EL (cell line): ENCODE measurements at places on chromosomes 2 and 18.

GRCh38 chr2:9364791-9365497 is 58.4 kb downstream of the ITGB1BP1 start:
- DNase-seq: no peak

DNA sequence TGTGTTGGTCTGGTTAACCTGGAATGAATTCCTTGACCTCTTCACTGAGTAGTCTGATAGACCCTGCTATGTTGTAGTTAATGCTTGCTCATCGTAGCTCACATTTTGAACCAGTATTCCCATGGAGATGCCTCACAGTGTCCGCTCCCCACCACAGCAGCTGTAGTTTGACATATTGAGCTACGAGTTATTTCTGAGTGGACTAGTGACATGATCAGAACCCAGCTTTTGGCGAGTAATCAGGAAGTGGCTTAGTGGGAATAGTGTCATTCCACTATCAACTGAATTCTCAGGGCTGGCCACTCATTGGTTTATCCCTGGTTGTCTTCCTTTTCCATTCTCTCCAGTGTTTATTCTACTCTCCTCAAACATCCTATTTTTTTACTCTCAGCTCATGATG is 102.7 kb downstream of the MYO1B start:
- DNase-seq: peak; percentile 43

DNA sequence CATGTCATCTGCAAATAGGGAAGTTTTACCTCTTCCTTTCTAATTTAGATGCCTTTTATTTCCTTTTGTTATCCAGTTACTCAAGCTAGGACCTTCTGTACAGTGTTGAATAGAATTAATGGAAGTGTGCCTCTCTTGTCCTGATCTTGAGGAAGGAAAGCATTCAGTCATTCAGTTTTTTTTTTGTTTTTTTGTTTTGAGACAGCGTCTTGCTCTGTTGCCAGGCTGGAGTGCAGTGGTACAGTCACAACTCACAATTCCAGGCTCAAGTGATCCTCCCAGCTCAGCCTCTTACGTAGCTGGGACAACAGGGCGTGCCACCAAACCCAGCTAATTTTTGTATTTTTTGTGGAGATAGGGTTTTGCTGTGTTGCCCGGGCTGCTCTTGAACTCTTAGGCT is 203.9 kb upstream of the ALPP start:
- DNase-seq: no peak

DNA sequence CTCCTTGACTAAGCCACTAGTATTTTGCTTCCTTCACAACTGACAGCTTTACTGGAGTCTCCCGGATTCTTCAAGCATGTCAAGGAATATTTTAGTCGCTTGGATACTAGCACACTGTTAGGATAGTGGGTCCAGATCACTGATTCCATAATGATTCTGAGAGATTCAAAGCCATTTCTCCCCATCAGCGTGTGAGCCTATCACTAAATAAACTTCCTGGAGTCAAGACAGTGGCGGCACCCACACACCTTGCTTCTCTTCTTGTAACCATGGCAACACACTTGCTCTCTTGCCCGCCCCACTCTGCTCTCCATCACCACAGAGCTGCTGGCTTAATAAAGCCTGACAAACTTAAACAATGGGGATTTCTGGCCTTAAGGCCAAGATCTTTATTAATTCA is 245.1 kb downstream of the LRRTM1 start:
- no peak for DNase-seq

DNA sequence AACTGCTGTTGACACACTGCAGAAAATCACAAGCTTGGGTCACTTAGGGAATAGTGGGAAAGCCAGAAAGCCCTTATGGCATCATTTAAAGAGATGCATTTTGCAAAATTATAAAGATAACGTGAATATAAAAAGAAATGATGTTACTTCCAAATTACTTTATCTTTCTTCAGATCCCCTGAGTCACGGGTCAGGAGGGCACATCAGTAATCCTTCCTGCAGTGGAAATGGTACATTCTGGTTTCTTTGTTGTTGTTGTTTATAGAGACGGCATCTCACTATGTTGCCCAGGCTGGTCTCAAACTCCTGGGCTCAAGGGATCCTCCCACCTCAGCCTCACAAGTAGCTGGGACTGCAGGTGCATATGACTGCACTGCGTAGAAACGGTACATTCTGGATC is 9.8 kb upstream of the EPG5 start:
- no peak for DNase-seq

- DNase-seq: no peak
Measured at GRCh38 chr2:44135296-44135695, 33.4 kb upstream of the PPM1B start.

DNA sequence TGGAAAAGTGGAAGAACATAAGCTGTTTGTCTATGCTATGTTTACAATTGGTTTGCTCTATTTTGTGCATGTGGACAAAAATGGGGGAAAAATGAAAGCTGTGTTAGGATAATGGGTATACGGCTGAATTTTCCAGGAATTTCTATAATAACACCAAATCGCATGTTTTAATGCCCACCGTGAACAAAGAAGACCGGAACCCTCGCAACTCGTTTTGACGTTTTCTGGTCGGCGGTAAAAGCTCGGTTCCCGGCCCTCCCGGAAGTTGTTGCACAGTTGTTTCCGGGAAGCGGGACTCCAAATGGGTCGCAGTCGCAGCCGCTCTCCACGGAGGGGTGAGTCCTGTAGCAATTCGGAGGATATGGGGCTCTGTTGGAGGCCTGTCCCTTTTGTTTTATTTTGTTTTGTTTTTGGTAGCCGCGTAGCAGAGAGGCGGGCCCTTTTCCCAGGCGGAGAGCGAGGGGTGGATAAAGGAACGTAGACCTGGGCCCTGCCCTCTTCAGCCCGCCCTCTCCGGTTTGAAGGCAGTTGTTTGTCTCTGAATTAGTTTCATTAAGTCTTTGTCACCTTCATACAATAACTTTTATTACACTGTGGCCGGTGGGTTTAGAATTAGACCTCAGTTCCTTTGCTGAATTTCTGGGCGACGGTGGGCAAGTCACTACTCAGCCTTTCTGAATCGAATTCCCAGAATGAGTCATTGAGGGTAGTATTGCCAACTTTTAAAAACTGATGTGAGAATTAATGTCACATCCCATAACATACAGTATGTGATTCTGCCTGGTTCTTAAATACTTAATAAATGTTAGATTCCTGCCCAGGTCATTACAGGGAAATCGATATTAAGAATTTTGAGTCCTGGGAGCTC is at the start of gene SNRNP27:
SNRNP27 (plus strand) TSS at position 273 of the 868 bp plus-strand sequence; CDS start at position 302, 29 bp downstream.
- DNase-seq: peak; percentile 81

DNA sequence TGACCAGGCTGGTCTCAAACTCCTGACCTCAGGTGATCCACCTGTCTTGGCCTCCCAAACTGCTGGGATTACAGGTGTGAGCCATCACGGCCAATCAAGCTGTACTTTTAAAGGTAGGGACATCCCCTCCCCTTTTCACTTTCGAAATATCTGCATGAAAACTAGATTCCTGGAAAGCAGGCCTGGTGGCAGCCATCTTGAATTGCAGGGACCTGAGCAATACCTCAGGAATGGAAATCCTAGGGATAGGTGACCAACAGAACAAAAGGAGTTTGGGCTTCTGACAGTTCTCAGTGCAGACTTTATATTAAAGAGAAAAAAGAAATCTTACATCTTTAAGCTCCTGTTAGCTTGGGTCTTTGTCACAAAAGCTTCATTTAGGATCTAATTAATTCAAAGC is 62.6 kb downstream of the KLF7 start:
- DNase-seq: no peak

- no peak for DNase-seq
Measured at GRCh38 chr2:44564752-44565151, 203.0 kb downstream of the CAMKMT start.

- no peak for DNase-seq
Measured at GRCh38 chr18:45060102-45060501, 379.4 kb downstream of the SETBP1 start.

GRCh38 chr2:163347982-163348856 is 387.6 kb downstream of the FIGN start:
- peak; percentile 97 for DNase-seq

DNA sequence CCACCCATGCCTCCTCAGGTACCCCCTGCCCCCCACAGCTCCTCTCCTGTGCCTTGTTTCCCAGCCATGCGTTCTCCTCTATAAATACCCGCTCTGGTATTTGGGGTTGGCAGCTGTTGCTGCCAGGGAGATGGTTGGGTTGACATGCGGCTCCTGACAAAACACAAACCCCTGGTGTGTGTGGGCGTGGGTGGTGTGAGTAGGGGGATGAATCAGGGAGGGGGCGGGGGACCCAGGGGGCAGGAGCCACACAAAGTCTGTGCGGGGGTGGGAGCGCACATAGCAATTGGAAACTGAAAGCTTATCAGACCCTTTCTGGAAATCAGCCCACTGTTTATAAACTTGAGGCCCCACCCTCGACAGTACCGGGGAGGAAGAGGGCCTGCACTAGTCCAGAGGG is 803 bp upstream of the DES start:
- no peak for DNase-seq

GRCh38 chr2:215476424-215476823 is 40.6 kb upstream of the FN1 start:
- peak; percentile 76 for DNase-seq

DNA sequence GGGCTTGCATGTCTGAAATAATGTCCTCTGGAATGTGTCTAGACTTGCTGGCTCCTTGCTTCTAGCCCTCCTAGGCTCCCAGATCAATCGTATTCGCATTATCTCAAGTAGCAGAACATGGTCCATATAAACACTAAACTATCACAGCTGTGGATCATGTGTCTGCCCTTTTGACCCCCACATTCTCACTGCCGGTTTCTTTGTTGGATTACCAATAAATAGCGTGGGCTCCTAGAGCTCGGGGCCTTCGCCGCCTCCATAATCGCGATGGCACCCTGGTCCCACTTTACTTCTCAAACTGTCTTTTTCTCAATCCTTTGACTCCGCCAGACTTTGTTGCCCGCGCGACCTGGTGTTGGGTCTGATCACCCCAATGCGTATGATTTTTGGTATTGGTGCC is 6.3 kb upstream of the SCYGR8 start:
- DNase-seq: no peak

DNA sequence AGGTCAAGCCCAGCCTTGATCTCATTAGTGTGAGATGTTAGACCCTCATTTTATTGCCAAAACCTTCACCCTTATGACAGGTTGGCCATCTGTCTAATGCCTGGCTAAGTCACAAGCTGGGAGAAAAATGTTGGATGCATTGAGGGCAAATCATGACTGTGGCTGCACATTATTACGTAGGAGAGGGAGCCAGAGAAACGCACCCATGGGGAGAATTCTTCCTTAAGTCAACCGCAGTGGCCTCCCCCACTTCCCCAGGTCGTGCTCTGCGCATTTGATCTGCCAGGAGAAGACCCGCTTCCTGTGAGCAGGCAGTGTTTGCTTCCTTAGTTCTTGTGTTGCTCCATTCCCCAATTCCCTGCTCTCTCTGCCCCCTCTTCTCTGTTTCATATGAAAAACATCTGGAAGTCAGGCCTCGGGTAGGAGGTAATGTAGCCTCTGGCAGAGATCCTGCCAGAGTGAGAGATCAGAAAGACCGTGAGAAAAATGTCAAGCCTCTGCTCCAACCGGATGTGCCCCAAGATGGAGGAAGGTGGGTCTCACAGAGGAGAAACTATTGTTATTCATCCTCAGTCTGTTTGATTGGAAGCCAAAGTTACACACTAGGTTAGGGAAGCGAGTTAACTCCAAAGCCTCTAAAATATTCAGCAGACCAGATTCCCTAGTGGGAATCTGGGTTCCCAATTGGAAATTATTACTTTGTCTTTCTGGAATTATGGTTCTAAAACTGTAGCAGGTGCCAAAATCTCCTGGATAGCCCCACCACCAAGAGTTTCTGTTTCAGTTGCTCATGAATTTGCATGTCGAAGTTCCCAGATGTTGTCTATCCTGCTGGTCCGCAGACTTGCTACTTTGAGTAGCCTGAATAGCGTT is 144.3 kb upstream of the PELI1 start:
- peak; percentile 89 for DNase-seq

DNA sequence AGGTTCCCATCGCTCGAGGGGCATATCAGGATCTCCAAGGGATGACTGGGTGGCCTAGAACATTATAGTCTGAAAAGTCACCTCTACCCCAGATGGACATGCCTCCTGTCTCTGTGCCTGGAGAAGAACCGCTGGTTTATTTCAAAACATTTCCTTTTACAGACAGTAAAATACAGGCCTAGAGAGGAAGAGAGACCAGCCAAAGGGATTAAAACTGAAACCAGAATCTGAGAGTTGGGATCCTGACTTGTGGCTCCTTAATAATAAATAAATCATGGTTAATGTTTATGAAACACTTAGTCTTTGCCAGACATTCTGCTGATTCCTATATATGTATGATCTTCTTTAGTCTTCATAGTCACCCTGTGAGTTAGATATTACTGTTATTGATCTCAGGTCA is 153.7 kb downstream of the DDX1 start:
- no peak for DNase-seq

DNA sequence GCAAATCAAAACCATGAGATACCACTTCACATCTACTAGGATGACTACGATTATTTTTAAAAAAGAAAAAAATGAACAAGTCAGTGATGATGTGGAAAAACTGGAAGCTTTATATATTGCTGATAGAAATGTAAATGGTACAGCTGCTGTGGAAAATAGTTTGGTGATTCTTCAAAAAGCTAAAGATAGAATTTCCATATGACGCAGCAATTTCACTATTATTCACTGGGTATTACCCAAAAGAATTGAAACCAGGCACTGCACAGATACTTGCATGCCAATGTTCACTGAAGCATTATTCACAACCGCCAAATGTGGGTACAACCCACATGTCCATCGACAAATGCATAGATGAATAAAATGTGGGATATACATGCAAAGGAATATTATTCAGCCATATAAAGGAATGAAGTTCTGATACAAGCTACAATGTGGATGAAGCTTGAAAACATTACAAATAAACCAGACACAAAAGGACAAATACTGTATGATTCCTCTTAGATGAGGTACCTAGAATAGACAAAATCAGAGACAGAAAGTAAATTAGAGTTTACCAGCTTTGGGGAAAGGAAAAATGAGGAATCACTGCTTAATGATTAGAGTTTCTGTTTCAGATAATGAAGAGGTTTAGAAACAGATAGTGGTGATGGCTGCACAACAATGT is 11.1 kb downstream of the RTTN start:
- DNase-seq: no peak

DNA sequence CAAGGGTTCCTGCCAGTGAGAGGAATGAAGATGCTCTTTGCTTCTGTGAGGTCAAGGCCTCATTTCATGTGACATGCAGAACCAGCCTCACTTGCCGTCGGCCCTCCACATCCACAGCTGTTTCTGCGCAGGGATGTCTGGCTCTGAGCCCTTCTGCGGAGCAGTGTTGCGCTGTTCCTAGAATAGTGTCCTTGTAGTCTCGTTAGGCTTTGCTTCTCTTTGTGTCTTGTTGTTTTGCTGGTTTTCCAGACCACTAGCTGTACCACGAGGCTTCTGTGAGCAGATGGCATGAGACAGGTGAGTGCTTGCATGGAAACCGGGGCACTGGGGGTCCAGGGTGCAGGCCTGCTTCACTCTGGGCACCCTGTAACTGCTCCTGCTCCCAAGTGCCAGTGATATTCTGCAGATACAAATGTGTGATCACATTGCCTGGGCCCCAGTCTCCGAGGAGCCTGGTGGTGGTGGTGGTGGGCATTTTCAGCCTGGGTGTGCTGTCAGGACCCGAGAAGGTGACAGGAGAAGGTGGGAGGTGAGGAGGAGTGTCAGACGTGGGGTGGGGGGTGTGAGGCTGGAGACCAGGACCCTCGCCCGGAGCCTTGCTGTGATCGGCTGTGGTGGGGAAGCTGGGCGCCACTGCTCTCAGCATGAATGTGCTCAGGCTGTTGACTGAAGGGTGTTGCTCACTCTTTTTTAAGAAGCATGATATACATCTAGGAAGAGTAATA is 34.3 kb downstream of the LDLRAD4 start:
- no peak for DNase-seq

GRCh38 chr2:45435316-45435715 is 175.8 kb downstream of the SRBD1 start:
- DNase-seq: peak; percentile 96
